ENCODE measurements at places on chromosomes 5 and 9. TPM values are rescaled to one million over a fixed set of nuclear protein-coding genes. Genes with fewer than 3 reads are reported as not detected.

ISL1 gene
- not detected for polyA plus RNA-seq

GRCh38 chr5:32935283-32935682, 224.2 kb downstream of the NPR3 start:
- H3K4me3 ChIP-seq: no peak overlapping the region
- no peaks in the 10 kb centered on the region for H3K27me3 ChIP-seq
- H3K27ac ChIP-seq: no peak overlapping the region
- no peaks in the 10 kb centered on the region for H3K36me3 ChIP-seq
- DNase-seq: no peak

DNA sequence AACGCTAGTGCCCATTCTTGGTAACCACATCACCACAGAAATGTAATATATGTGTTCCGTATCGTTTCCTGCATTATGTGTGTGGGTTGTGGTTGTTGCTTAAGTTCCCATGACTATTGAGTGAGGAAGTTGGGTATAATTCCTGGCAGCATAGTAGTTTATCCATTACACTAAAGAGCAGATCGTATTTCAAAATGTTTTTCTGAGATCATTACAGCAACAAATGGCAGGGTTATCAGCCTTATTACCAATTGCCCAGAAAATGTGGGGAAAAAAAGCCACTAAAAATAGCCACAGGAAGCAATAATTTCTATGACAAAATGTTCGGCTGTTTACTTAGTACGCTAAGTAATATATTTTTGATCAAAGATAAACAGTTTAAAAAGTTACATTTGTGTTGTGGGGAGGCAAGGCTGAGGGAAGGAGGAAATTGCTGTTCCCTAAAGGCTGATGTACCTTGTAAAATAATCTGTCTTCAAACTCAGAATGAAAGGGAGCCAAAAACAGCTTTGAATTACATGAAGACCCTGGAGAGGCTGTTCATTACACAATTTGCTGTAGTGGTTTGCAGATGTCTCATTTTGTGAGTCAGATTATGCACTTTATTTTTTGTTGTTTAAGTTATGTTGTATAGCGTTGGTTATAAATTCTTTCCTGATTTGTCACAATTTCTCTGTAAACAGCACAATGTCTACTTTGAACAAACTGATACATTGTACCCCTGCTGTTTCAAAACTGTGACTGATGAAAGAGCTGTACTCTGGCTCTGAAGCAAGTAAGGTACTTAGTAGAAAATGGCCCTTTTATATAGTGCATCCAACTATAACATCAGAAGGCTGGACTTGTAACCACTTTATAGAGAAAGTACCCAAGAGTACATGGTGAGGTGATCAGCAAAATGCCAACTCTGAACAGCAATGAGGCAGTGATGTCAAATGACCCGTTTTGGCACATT, 1028.5 kb downstream of the NR2F1-AS1 start:
- H3K27ac ChIP-seq: no peak overlapping the region
- no peaks in the 10 kb centered on the region for H3K4me1 ChIP-seq
- H3K4me3 ChIP-seq: no peak overlapping the region
- DNase-seq: no peak

- no peaks in the 10 kb centered on the region for H3K36me3 ChIP-seq
- no peak for DNase-seq
- H3K27me3 ChIP-seq: no peaks in the 10 kb centered on the region
- H3K4me1 ChIP-seq: no peaks in the 10 kb centered on the region
- no peak overlapping the region for H3K27ac ChIP-seq
Measured at GRCh38 chr5:74017786-74018211, 391.8 kb downstream of the ARHGEF28 start.

DNA sequence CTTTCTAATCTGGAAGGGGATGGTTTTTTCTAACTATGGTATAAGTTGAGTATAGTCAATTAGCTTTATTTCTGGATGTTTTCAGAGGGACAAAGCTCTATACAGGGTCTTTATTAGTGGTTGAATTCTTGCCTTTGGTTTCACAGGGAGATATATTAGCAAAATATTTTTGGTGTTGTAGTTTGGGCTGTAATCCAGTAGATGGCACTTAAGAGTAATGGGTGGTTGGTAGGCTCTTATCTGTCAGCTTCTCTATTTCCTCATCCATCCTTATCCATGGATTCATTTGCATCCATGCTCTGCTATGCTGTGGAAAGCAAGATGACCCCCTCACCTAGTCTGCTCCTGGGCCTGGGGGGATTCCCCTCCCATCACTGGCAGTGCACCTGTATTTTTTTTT, 363.6 kb upstream of the CYLC2 start:
- H3K4me1 ChIP-seq: no peaks in the 10 kb centered on the region
- H3K27me3 ChIP-seq: no peaks in the 10 kb centered on the region
- no peak for DNase-seq

DNA sequence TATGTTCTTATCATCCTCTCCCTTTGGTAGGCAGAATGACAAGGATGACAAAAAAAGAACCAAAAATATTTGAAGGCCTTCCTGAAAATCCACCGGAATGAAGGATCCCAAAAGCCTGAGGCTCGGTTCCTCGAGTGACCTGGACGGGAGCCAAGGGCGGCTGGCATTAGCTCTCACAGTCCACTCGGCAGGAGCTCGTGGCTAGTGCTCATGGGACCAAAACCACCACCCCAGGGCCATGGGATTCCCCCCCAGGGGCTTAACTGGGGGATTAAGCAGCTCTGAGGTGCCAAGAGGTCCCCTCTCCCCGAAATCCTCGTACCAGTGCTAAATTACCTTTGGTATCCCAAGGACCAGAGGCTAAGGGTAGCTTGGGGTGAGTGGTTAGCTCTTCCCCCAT, 586 bp upstream of the PDZD2 start:
- peak overlapping the region; percentile 76 for H3K4me3 ChIP-seq
- no peak for DNase-seq
- H3K36me3 ChIP-seq: no peaks in the 10 kb centered on the region
- peak overlapping the region; percentile 24 for H3K27ac ChIP-seq
- peaks cover 10% of the 10 kb centered on the region for H3K4me1 ChIP-seq

DNA sequence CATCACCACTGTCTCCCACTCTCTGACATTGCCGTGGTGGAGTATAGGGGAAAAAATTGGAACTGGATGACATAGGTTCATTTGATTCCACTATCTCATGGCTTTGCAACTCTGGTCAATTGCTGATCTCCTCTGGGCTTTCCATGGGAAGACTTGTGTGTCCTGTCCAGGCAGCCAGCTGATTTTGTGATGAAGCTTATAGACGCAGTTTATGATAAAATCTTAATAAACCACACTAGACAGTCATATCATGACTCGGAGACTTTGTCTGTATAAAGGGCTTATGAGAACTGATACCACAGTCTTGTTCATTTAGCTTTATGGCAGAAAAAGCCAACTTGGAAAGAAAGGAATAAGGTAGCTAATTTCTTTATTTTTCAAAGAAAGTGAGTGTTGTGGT, 296.5 kb downstream of the MAST4 start:
- DNase-seq: no peak
- no peak overlapping the region for H3K4me3 ChIP-seq
- H3K36me3 ChIP-seq: no peaks in the 10 kb centered on the region

DNA sequence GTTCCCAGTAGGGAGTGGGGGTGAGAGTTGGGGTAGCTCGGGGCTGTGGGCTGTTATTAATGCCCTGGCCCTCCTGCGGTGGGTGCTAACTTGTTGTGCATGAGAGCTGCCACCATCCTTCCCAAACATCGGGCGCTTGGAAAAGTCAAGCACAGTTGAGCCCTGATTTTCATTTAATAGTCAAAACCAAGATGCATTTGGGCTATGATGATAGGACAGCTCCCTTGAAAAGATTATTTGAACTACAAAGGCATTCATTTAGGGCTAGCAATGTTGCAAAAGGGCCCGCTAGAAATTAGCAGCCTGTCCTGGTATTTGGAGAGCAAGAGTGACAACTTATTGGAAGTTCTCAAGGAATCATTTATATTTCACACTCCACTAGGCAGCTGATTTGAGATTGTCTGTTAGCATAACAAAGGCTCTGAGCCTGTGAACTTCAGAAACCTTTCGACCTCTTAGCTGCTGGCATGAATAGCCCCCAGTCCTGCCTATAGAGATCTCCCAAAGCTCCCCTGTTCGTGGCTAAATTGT, 128.2 kb upstream of the TMEM161B start:
- H3K36me3 ChIP-seq: no peaks in the 10 kb centered on the region
- H3K4me3 ChIP-seq: no peak overlapping the region
- DNase-seq: no peak
- H3K27ac ChIP-seq: no peak overlapping the region
- H3K4me1 ChIP-seq: no peaks in the 10 kb centered on the region
- H3K27me3 ChIP-seq: no peaks in the 10 kb centered on the region

- no peaks in the 10 kb centered on the region for H3K36me3 ChIP-seq
- no peaks in the 10 kb centered on the region for H3K4me1 ChIP-seq
- H3K27me3 ChIP-seq: no peaks in the 10 kb centered on the region
- no peak for DNase-seq
- H3K4me3 ChIP-seq: no peak overlapping the region
- no peak overlapping the region for H3K27ac ChIP-seq
Measured at GRCh38 chr5:44402084-44402483, 12.9 kb upstream of the FGF10 start.
